ENCODE measurements at places on chromosomes 5 and 9. TPM values are rescaled to one million over a fixed set of nuclear protein-coding genes. Genes with fewer than 3 reads are reported as not detected.

IL9 gene
- not detected for total RNA-seq

WNK2 gene
- total RNA-seq = 0.22 TPM

REEP2 gene
- not detected for total RNA-seq

HSD17B3 gene
- total RNA-seq = 1.5 TPM

PCDHAC1 gene
- total RNA-seq = not detected

HTR4 gene
- not detected for total RNA-seq

GNA14 gene
- total RNA-seq = not detected

EFNA5 gene
- total RNA-seq = not detected

TMC1 gene
- total RNA-seq = not detected

NEUROG1 gene
- not detected for total RNA-seq

IFNE gene
- total RNA-seq = not detected

CDH10 gene
- not detected for total RNA-seq

PDE6A gene
- not detected for total RNA-seq

PCDHGB5 gene
- not detected for total RNA-seq

IL7R gene
- 394 TPM for total RNA-seq
